ENCODE measurements at places on chromosomes 2 and 18.

GRCh38 chr2:86556508-86556907 lies 6.7 kb downstream of the CHMP3 start:
- DNase-seq: no peak

DNA sequence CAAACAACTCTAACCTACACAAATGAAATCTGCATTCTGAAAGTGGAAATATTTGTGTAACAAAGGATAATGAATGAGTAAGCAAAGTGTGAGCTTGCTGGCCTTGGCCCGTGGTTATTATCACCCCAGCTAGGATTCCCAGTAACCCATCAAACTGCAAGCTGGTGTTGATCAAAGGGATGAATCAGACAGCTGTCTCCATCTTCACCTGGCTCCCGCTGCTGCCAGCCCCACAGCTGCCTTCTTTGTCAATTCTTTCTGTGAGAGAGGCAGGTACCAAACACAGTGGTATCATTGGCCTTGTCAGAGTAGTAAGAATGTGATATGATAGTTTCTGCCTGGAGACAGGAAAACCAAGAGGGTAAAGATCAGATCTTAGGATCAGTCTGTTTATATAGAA lies 25.2 kb upstream of the RGPD4 start:
- DNase-seq: no peak

DNA sequence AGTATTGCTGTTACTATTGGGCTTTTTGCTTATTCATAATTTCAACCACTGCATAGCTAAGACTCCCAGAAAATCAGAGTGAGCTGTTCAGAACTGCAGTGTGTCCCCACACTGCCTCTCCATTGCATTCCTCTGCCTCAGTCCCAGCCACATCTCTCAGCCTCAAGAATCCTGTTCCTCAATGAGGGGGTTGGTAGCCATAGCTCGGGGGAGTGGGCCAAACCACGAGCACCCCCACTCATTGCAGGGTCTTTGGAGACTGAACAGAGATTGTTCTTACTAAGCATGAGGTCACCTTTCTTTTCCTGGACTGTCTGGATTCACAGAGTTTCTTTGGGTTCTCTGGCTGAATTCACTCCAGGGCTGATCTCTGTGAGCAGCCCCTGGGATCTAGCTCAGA lies 161.1 kb downstream of the GFPT1 start:
- no peak for DNase-seq

GRCh38 chr2:45850558-45850957 lies 199.1 kb downstream of the PRKCE start:
- no peak for DNase-seq

DNA sequence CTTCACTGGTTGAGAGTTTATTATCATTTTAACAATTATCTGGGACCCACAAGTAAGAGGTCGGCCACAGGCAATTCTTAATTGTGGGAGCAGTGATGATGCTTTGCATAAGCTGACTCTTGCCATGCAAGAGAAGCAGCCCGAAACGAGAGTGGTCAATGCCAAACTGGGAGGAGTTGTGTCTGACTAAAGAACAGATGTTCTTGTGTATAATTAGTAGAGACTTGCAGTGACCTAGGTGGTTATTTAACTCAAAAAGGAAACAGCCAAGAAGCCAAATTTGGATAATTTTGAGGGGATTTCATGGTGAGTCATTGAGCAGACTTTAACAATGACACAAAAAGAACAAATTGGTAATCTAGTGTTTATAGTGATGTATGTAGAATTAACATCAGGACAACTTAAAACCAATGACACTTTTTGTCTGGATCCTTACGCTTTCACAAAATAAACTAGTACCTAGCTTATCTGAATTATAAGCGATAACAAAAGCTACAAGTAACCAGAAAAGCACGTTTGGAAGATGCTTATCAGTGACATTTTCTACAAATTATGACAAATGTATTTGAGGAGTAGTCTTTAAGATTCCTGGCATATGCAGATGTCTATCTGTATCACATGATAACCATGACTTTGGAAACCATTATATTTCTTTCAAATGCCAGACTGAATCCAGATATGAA lies 184.7 kb upstream of the DLGAP1 start:
- no peak for DNase-seq

GRCh38 chr2:182446087-182446486 lies 19.3 kb upstream of the PDE1A start:
- DNase-seq: no peak

DNA sequence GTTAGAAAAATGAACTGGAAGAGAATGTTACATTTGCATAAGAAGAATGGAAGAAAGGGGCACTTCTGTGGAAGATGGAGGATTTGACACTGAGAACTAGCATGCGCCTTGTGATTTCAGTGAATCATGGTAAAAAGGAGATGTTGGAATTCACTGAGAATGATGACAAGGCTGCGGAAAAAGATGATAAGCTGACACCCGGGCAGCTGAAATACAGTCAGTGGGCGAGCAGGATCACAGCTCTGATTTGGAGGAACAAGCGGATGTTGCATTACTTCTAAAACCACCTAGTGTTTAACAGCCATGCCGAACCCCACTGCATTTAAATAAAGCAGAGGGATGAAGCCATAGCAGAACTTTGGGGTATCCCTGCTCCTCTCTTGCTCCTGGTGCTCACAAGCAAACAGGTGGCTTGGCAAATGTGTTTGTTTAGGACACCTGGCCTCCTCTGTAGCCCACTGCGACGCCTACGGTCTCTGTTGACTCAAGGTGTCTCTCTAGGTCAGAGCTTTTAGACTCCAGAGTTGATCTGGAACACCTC lies 134.9 kb downstream of the NDUFA10 start:
- no peak for DNase-seq

- no peak for DNase-seq
Observed at GRCh38 chr2:105242286-105242993, 897 bp downstream of the GPR45 start.

- no peak for DNase-seq
Observed at GRCh38 chr2:141001750-141002149, 1129.1 kb downstream of the LRP1B start.

DNA sequence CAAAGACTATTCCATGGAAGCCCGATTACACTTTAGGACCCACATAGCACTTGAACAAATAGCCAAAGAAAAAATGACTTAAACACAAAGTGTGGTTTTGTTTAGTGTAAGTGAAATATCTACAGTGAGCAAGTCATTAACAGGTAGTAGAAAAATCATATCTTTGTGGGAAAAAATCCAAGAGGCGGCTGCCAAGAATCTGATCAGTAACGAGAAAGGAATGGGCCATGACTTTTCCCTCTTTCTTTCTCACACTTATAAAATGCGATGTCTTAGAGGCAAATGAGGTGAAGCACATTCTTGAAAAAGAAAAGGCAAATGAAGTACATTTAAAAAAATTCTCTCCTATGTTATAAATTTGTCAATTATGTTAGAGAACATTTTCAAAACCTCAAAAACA lies 12.9 kb upstream of the GEMIN6 start:
- DNase-seq: peak; percentile 73

GRCh38 chr2:221203125-221203524 lies 369.0 kb downstream of the EPHA4 start:
- no peak for DNase-seq

DNA sequence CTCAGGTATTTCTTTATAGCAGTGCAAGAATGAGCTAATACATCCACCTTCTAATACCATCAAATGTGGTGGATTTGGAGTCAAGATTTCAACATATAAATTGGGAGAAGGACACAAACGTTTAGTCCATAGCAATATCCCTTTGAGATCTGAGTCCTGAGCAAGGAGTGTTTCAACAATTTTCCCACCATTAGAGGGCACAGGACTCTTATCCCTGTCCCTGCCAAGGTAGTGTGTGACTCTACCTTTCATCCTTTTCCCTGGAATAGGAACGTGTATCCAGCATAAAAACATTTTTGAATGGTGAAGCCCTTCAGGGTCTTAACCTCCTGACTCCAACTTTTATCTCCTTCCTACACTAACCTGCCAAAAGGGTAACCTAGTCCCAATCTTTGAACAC lies 181.3 kb upstream of the SRD5A2 start:
- no peak for DNase-seq

DNA sequence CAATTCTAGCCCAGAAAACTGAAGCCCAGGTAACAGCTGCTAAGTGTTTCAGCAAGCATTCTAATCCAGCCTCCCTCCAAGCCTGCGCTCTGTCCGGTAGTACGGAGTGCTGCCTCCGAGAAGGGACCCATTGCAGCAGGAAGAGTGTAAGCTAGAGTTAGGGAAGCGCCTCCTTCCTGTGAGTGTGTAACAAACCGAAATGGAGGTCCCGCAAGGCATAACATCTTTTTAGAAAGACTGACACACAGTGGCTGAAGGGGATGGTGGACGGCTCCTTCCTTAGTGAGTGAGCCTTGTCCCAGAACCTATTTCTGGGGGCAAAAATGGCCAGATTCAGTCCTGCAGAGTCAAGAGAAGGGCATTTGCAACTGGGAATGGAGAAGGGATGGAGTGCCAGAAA lies 12.2 kb downstream of the PKDCC start:
- no peak for DNase-seq

DNA sequence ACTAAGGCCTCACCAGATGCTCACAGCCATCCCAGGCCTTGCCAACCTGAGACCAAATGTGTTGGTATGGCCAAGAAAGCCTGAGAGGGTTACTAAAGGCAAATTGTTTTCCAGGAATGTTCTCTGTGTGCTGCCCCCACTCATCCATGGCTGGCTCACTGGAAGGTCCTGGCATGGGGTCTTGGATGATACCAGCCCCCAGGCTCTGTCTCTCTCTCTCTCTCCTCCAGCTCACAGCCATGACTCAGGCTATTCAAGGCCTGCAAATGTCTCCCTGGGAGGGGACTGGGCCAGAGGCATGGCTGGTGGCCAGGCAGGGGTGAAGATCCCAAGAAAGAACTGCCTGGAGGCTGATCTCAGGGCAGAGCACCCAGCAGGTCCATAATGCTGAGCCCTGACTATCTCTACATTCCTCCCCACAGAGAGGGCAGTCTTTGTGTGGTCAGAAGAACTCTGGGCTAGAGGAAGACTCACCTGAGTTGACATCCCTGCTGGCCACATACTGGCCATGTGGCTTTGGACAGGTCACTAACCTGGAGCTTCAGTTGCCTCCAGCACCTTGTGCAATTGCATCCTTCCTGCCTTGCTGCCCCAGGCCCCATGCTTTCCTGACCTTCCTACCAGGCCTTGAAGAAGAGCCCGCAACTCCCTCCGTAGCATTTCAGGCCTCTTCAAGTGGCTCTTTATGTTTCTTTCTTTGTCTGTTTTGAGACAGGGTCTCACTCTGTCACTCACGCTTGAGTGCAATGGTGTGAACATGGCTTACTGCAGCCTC lies 150.4 kb downstream of the ZFP36L2 start:
- peak; percentile 62 for DNase-seq

- DNase-seq: no peak
Observed at GRCh38 chr2:20421336-20421987, 25.4 kb upstream of the RHOB start.

DNA sequence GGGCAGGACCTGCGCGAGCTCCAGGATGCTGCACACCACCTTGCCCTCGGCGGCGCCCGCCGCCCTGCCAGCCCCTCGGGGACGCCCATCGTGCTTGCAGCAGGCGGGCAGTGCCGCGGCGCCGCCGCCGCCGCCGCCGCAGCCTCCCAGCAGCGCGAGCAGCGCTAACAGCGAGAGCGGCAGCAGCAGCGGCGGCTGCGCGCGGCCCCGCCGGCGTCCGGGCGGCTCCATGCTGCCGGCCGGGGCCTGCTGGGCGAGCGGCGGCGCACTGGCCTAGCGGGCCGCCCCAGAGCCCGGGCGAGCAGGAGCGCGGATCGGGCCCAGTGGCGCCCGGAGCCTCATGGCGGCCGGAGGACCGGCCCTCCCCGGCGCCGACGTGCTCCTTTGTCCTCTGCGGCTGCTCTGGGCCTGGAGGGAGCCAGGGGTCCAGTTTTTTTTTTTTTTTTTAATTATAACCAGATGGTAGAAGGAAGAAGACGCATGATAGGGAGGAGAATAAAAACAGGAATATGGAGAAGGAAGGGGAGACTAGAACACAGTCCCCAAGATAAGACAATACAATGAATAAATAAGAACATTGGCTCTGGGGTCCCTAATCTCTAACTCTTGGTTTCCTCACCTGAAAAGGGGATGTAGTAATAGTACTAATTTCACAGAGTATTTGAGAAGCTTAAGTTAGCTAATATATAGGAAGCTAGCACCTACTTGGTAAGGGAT lies 17.1 kb upstream of the ANKRD62 start:
- DNase-seq: no peak

GRCh38 chr2:32491346-32491745 lies 134.5 kb downstream of the BIRC6 start:
- DNase-seq: no peak

GRCh38 chr2:65329525-65329924 lies 101.9 kb downstream of the ACTR2 start:
- DNase-seq: no peak

GRCh38 chr18:25735459-25735858 lies 355.0 kb downstream of the SS18 start:
- no peak for DNase-seq

- no peak for DNase-seq
Observed at GRCh38 chr2:178117725-178118124, 5.5 kb downstream of the RBM45 start.

DNA sequence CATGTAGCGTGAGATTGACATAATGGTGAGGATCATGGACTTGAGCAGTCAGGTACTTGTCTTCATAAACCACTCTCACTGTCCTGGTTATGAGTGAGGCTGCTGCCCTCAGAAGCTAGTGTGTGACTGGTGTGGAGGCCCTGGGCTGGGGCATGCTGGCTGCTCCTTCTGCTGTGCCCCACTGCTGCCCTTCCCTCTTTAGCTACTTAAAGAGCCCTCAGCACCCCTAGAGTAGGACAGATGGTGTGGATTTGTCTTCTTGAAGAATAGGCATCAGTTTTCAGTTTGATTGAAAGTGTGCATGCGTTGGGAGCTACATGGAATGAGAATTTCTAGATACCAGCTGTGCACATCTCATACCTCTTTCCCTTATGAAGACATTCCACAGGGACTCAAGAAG lies 15.4 kb downstream of the CPLX4 start:
- DNase-seq: no peak

DNA sequence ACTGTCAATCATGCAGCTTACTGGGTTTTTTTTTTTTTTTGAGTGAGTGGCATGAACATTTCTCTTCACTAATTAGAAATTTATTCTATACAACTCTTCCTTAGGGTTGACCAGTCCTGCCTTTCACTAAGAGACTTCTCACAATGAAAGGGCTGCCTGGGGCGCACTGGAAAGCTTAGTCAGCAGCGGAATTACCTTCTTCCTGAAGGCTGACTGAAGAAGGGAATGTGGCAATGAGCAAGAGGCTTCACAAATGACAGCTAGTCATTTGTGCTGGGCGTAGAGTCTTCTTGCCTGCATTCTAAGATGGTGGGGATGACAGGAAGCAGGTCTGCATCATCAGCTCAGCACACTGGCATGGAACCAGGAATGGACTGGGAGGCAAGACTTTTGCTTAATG lies 15.6 kb upstream of the SCN3A start:
- DNase-seq: no peak

- no peak for DNase-seq
Observed at GRCh38 chr2:66577321-66578053, 142.6 kb downstream of the MEIS1 start.

DNA sequence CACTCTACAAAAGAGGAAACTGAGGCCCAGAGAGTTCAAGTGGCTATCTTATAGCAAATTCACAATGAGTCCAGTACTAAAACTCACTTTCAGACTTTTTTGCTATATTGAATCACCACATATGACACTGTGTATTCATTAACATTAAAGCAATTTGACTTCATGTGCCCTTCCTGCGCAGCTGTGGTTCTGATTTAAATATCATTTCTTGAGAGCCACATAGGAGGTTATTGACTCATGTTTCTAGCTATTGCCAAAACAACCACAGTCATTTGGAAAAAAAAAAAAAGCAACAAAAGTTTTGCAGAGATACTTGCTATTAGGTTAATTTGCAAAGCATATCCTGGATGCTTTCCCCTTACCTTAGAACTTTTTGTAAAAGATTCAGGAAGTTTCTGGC lies 341.2 kb downstream of the PIK3C3 start:
- DNase-seq: no peak
